RPMI7951 (cell line): ENCODE measurements at places on chromosomes 12 and 14.

DNA sequence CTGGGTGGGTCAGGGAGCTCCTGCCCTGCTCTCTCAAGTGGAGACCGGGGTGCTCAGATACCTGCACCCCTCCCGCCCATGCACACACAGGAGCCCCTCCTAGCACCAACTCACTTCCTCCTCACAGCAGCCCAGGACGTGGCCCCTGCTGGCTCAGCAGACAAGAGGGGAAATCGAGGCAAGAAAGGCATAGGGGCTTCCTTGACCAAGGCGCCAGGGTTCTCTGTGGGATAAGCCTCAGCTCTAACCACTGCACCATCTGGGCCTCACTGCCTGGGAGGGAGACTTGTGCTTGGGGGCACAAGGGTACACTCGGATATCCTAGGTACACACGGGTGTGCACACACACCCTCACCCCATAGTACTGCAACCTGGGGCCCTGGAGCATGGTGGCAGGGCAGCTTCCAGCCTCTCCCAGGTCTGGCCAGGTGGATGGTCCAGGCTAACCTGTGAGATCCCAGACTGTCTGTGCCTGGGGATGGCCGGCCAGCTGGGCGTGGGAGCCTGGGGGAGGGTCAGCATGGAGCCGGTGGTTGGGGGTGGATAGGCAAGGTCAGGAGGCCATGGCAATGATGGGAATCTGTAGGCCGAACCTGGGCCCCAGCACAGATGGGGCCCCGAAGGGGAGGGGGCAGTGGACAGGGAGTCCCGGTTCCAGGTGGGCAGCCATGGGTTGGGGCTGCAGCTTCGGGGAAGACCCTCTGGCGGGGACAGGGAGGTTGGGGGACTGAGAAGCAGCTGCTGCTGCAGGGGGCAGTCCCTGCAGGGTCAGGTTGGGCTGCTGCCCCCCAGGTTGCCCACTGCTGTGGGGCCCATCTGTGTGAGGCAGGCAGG is 312.4 kb downstream of the TMEM121 start:
- no peak for DNase-seq

GRCh38 chr12:6211421-6211869 is 11.2 kb downstream of the CD9 start:
- no peak for DNase-seq

DNA sequence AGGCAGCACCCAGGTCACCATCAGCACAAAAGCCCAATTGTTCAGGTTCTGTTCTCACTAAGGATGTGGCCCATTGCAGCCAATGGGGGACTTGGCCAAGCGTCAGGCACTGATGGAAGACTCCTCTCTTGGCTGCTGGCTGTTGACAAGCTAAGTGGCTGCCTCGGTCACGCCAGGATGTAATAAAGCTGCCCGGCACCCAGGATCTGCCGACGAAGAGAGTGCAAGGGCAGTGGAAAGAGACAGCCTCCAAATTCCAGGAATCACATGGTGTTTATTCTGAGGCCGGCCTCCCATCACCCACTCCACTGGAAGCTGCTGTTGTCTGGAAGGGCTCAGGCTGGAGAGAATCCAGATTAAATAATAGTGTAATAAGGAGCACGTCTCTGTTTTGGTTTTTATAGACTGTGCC is 451.8 kb upstream of the TBX3 start:
- DNase-seq: peak; percentile 96

DNA sequence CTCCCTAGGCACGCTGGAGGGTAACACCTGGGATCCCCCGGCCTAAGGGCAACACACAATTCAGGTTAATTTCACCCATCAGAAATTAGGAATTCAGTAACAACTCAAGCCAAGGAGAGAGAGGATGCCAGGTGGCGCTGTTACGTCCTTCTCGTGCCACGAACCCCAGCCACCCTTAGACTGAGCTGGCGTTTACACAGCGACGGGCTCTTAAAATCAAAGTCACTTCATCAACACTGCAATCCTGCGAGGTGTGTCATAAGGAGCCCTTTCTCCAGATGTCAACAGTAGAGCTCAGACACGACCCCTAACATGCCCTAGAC is 110.6 kb upstream of the TMEM132D start:
- no peak for DNase-seq

DNA sequence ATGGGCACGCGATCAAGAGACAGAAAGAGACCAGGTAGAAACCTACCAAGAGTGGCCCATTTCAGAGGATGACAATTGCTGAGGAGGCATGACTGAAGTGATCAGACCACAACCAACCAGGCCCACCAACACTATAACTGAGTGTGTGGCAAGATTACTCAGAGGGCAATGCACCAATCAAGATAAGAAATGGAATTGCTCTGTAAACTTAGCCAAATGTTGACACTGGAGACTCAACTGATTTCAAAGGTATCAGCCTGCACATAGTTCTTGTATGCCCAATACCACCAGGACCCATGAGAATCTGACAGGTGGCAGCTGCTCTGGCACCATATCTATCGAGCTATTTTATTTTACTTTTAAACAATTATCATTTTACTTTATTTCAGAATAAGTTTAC is 128.9 kb downstream of the FOXN3 start:
- no peak for DNase-seq

- no peak for DNase-seq
Observed at GRCh38 chr14:29311983-29312382, 545.4 kb downstream of the FOXG1 start.

DNA sequence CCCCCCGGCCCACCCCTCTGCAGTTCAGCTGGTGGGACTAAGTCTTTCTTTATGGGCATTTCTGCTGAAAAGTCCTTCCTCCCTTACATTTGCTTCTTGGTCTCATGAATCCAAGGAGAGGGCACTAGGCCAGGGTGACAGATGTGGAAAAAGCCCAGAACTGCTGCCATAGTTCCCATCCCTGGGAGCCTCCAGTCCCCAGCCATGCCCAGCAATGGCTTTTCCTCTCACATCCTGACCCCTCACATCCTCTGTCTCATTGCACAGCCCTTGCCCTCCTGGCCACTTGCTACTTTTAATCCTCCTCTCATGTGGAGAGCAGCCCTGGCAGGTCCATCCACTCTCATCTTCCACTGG is 122.5 kb downstream of the ZFP36L1 start:
- no peak for DNase-seq

DNA sequence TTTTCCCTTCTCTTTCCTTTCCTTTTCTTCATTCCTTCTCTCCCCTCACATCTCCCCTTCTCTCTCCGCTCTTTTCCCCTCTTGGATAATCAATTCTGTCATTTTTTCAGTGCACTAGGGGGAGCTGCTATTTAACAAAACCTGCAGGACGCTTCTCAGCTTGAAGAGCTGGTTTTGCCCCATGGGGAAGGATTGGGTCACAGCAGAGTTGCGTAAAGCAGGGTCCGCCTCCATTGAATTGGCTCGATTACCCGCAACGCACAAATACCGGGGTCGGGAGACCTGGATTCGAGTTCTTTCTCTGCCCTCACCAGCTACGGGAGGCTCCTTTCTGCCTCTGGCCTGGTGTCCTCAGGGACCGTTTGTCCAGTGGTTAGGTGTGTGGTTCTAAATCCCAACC is 42.1 kb upstream of the CHGA start:
- DNase-seq: no peak

- peak; percentile 78 for DNase-seq
Observed at GRCh38 chr14:103628221-103628683, 759 bp upstream of the KLC1 start.

DNA sequence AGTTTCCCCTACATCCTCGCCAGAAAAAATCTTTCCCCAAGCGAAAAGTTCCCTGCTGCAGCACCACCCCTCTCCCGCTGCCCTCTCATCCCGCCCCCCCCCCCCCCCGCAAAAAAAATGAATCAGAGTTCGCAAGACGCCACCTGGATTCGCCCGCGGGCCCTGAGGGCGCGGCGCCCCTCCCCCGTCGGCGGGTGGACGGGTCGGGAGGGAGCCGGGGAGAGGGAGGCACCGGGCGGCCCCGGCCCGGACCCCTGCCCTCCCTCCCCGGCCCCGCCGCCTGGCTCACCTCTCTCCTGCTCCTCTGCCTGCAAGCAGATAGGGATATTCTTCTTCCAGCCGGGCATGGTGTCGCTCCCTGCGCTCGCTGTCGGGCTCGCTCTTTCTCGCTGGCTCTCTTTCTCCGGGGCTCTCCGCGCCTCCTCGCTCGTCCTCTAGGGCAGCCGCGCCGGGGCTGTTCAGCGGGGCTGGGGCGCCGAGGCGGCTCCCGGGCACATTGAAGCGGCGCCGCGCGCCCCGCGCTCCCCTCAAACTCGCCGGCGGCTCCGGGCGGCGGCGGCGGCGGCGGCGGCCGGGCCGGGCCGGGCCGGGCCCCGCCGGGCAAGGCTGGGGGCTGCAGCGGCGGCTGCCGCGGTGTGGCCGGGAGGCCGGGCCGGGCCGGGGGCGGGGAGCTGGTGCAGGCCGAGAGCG is 200.3 kb upstream of the CAND1 start:
- peak; percentile 34 for DNase-seq

GRCh38 chr14:95507174-95507573 is 9.3 kb downstream of the SYNE3 start:
- DNase-seq: peak; percentile 99

DNA sequence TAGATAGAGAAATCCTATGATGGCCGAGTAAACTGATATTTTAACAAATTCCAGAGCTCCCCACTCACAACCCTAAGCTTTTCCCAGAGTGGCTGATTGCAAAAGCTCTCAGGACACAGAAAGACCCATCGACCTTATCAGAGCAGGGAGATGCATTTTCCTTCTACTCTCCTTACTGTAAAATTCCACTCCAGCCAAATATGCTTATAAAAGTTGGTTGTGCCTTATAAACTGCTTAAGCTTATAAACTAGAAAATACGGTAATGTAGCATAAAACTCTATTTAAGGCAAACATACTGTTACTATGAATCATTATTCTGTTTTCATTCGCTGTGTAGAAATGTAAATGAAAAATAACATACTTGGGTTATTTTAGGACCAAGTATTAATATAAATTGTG is 41.6 kb upstream of the TRHDE start:
- no peak for DNase-seq

DNA sequence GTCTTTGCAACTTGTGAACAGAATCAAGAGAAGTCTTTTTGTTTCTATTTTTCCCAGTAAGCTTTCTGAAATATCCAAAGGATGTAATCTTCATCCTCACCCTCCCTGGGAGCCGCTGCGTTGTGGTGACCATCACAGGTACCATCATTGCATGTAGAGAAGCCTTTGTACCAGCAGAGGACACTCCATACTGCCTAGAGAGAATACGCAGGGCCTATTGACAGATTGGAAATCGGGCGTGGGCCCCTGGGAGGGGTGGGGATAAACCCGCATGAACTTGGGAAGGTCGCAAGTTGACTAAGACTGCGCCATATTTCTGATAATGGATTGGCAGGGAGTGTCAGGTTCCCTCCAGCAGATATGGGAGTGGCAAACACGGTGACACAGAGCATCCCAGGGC is 12.7 kb downstream of the KRT1 start:
- no peak for DNase-seq

DNA sequence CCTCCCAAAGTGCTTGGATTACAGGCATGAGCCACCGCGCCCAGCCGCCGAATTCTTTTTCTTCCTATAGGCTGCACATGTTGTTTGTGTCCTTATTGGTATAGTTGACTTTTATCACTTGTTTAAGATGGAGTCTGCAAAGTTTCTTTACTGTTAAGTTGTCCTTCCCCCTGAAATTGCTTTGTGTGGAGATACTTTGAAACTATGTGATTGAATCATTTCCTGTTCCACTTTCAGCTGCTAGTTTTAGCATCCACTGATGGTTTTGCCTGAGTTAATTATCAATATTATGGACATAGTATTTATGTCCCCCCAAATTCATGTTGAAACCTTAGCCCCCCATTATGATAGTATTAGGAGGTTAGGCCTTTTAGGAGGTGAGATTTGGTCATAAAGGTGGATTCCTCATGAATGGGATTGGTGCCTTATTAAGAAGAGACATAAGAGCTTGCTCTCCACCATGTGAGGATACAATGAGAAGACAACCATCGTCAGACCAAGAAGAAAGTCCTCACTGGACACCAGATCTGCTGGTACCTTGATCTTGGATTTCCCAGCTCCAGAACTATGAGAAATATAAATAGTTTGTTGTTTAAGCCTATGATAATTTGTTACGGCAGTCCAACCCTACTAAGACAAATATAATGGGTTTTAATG is 34.9 kb downstream of the PPHLN1 start:
- DNase-seq: no peak

DNA sequence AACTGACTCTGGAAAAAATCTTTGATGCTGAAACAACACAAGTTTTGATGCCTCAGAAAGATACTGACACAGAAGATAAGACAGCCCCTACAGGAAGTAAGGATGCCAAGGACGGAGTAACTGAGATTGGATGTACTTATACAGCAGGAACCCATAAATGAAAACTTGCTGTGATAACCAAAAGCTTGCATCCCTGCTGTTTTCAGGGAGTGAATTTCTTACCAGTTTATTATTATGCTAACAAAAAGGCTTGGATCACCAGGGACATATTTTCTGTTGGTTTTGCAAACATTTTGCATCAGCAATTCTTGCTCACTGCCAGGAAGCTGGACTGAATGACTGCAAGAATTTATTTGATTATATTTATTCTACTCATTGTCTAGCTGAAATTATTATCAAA is 197.7 kb downstream of the NAV3 start:
- DNase-seq: no peak

DNA sequence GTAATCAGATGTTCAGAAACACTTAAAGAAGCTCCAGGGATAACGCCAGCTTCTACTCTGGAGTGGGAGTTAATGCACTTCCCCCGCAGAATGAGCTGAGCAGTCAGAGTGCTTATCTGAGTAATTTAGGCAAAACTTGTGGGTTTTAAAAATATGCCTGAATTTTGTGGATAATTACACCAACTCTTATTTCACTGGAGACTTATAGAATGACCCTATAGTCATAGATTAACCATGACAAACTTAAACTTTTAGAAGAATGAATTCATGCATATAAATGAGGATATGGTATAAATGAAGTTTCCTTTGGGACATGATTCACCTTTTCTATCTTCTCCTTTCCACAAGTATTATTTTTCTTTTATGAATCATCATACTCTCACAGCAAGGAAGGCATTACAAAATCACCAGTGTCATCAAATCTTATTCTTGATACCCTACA is 241.1 kb upstream of the FBXO33 start:
- no peak for DNase-seq

DNA sequence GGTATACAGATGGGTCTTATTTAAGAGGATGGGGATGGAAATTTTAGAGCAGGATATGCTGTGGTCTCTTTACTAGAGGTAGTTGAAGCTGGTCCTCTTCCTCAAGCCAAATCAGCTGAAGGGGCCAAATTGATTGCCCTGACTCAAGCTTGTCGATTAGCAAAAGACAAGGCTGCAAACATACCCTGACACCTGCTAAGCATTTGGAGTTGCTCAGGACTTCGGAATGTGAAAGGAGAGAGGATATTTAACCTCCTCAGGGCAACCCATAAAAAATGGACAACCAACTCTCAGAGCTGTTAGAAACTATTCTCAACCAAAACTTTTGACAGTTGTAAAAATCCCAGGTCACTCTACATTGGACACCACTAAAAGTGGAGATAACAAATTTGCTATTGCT is 15.6 kb downstream of the PTGDR start:
- peak; percentile 32 for DNase-seq

GRCh38 chr12:57624441-57625220 is 8.4 kb downstream of the B4GALNT1 start:
- DNase-seq: no peak

DNA sequence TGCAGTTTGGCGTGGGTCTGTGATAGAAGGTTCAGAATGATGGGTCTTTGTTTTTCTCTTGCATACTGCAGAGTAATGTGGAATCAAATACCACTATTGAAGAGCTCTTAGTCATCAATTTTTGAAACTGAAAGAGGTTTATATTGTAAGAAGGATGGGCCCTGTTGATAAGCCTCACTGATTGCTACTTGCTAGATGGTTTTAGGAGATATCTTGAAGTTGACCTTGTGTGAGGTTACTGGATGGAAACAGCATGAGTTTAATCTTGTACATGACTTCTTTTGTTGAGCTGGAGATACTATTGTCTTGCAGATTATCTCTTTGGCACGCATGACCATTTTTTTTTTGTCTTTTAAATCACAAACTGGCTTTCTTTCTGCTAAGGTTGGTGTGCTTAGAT is 13.8 kb downstream of the BICD1 start:
- no peak for DNase-seq
